ENCODE measurements at places on chromosomes 11 and 22.

GRCh38 chr11:1006762-1007161, 29.8 kb downstream of the MUC6 start:
- peaks cover 100% of the 10 kb centered on the region for H3K36me3 ChIP-seq
- DNase-seq = no peak
- no peak overlapping the region for H3K27ac ChIP-seq
- no peaks in the 10 kb centered on the region for H3K4me1 ChIP-seq
- no peaks in the 10 kb centered on the region for H3K27me3 ChIP-seq

GRCh38 chr11:65883786-65884715, 4.2 kb downstream of the FIBP start:
- H3K27ac ChIP-seq = no peak overlapping the region
- no peaks in the 10 kb centered on the region for H3K27me3 ChIP-seq

DNA sequence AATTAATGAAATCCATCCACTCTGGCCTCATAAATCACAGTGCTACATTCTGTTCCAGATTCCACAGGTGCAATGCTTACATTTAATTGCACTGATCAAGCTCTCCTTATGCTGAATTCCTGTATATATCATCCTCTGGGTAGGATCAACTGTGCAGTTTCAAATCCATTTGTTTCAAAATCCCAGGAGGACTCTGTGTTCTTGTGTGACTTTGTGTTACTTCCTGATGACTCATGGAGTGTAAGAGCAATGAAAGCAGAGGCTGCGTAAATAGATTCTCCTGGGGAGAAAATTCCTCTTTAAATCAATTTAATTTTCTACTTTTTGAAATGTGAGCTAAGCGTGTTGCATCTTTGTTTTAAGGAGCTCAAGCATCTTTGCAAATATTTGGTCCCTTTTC, 752.7 kb downstream of the METTL15 start:
- no peak overlapping the region for H3K27ac ChIP-seq
- no peak overlapping the region for H3K4me3 ChIP-seq
- no peaks in the 10 kb centered on the region for H3K27me3 ChIP-seq
- H3K4me1 ChIP-seq = no peaks in the 10 kb centered on the region
- H3K36me3 ChIP-seq = no peaks in the 10 kb centered on the region

DNA sequence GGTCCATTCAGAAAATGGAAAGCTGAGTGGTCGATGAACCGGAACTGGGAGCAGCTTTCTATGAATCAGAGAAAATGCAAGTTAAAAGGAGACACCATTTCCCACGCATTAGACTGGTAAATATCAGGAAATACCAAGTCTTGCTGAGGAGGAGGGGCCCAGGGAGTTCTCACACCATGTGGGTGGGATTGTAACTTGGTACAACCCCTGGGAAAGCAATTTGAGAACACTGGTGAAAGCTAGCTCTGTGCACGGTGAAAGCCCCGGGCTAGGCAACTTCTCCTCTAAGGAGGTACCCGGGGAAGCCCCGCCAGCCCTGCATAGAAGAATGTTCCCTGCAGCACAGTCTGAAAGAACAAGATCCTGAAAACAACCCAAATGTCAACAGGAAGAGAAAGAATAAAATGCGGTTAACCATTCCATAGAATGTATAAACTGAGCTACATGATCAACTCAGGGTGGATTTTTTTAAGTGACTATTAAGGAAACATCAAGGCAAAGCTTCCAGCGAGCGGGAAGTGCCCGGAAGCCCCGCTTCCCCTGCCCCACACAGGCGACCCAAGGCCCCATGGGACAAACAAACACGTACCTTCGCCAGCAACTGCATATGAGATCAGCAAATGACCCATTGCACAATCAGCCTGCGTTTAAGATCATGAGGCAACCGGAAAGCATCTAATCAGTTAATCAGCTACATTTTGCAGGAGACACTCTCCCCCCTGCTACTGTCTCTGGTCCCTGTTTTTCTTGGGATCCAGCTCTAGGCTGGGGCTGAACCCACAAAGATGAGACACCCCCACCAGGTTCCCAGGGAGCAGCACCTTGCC, 11.3 kb downstream of the SHANK2 start:
- H3K36me3 ChIP-seq = peaks cover 4% of the 10 kb centered on the region
- no peaks in the 10 kb centered on the region for H3K27me3 ChIP-seq
- peak; percentile 76 for DNase-seq
- peak overlapping the region; percentile 57 for H3K27ac ChIP-seq

DNA sequence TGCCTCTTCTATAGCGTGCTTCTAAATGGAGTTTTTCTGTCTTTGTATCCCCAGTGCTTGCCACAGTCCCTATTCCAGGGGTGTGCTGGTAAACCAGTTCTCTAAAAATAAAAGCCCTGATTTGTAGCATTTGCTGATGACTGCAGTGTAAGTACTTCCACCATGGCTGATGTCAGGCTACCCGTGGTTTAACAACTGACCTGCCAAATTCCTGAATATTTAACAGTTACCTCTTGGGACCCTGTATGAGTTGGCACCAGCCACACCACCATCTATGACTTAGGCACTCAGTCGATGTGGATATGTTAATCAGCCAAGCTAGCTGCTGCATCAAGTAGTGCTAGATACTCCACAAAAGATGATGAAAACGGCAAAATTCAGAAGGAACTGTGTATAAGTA, 94.0 kb upstream of the MTNR1B start:
- H3K4me3 ChIP-seq = no peak overlapping the region
- H3K27ac ChIP-seq = no peak overlapping the region
- no peaks in the 10 kb centered on the region for H3K36me3 ChIP-seq
- no peak for DNase-seq
- H3K27me3 ChIP-seq = no peaks in the 10 kb centered on the region

DNA sequence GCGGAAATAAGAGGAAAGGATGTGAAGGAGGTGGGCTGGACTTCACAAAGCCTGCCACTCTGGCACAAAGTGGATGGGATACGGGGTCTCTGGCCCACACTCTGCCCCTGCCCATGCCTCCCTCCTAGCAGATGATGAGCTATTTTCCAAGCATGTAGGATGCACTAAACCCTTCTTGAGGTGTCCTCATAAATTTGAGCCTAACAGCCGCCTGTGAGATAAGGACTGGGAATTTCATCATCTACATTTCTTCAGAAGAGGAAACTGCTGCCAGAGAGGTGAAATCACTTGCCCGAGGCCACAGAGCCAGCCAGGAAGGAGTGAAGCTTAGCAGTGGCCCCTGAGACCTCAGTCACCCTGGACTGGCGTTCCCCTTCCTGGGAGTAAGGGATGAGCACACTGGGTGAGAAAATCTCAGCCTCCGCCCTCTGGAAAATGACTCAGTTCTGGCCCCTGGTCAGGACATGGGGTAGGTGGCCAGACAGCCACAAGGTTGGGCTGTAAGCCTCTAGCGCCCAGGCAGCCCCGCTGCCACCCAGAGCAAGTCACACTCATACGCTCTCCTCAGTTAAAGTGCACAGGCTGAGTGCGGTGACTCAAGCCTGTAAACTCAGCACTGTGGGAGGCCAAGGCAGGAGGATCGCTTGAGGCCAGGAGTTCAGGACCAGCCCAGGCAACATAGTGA, 27.9 kb downstream of the MB start:
- no peak overlapping the region for H3K4me3 ChIP-seq
- no peak overlapping the region for H3K27ac ChIP-seq
- H3K27me3 ChIP-seq = no peaks in the 10 kb centered on the region
- DNase-seq = no peak
- no peaks in the 10 kb centered on the region for H3K36me3 ChIP-seq

DNA sequence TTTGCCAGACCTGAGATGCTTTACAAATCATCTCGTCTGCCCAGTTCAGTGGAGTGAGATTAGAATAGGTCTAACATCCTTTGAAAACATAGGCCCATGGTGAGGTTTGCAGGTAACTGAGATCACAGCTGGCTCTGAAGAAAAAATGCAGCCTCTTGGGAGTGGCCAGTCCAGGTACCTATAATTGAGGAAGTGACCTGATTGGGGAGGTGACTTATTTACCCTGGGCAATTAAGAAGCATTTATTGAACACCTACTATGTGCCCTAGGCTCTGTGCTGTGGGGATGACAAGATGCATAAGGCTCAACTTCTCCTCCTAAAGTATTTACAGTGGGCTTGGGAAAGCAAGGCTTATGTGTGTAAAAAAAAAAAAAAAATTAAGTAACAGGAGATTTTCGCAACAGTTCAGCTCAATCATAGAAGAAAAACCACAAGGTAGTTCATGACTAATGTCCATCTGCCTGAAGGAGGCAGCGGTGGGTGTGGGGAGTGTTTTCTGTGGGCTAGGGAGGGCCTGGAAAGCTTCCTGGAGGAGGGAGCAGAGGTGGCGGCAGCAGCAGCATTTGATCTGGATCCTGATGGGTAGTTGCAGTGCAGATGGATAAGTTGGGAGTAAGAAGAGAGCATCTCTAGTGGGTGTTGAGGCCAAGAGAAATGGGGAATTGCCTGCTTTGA, 16.1 kb downstream of the MICAL2 start:
- peak overlapping the region; percentile 46 for H3K27ac ChIP-seq
- no peak overlapping the region for H3K4me3 ChIP-seq
- peaks cover 78% of the 10 kb centered on the region for H3K4me1 ChIP-seq
- DNase-seq = peak; percentile 69
- H3K36me3 ChIP-seq = no peaks in the 10 kb centered on the region

DNA sequence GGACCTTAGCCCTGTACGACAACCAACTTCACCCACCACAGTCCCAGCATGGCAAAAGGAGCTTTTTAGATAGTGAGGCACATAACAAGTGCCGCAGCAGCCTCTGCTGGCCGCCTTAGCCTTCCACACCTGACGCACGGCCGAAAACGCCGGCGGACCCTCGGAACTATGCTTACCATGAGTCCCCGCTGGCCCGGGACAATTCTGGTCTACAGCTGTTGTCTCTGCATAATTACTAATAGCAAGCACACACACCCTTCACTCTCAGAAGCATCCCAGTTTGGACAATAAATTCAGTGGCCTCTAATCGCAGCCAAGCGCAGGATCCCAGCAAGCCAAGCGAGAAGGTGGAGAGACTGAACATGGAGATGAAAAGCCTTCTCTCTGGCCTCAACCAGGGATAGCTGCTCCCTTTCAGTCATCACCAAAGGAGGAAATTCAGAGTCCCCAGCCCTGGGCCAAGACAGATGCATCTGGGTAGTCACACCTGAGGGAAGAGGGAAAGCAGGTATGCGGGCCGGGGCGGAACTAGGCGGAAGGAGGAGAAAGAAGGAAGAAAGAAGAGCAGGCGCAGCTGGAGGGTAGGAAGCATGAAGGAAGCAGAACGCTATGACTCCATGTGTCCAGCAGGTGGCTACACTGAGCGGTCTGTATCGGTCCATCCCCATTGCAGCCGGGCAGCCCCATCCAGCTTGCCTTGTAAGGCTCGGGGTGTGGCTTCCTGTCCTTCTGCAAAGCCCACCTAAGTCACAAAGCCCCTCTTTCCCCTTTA, 40.3 kb downstream of the BUD13 start:
- H3K27ac ChIP-seq = no peak overlapping the region
- H3K36me3 ChIP-seq = no peaks in the 10 kb centered on the region
- H3K4me1 ChIP-seq = no peaks in the 10 kb centered on the region
- H3K27me3 ChIP-seq = peaks cover 14% of the 10 kb centered on the region

Data from lower lobe of right lung (tissue), 2 donors.